Aorta (tissue), 5 donors: ENCODE measurements at places on chromosomes 12 and 14. TPM values are rescaled to one million over a fixed set of nuclear protein-coding genes. Genes with fewer than 3 reads are reported as not detected.

Gene SCFD1
- total RNA-seq = 97.3 TPM

Gene GLS2
- total RNA-seq = 1.5 TPM

Gene GPR132
- 2.9 TPM for total RNA-seq

Gene TRHDE
- total RNA-seq = 1.8 TPM

Gene TTC9
- total RNA-seq = 2.9 TPM

- H3K27ac ChIP-seq = no peak overlapping the region
- DNase-seq = no peak
- H3K36me3 ChIP-seq = no peaks in the 10 kb centered on the region
- H3K27me3 ChIP-seq = no peaks in the 10 kb centered on the region
- no peak overlapping the region for H3K4me3 ChIP-seq
These were observed 374.3 kb downstream of the C12orf75 start for GRCh38 chr12:105704787-105705186.
